ENCODE measurements at places on chromosomes 13 and 19.

DNA sequence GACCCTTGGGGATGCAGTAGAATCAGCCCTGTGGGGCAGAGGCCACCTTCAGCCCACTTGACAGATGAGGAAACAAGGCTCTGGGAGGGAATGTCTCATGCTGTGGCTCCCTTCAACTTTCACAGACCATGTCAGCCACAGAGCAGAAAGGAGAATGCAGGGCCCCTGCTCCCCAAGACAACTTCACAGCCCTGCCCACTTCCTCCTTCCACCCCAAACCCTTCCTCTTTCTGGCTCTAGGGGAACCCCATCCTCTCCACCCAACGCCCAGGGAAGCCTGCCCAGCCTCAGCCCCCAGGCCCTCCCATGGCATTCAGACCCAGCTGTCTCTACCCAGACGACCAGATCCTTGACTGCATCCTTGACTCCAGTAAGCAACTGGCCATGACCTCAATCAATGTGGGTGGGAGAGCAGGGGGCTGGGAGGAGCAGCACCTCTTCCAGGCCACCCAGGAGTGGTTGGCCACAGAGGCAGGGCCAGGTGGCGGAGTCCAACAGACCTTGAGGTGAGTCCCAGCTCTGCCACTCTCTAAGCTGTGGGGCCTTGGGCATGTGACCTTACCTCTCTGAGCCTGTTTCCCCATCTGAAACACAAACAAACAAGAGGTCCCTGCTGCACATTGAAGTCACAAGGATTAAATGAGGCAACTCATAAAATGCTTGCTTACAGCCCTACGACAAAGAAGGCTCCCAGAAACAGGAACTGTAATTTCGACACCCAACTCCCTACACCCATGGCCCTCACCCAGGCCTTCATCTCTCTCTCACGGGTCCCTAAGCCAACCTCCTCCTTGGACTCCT is 15.8 kb downstream of the DEDD2 start:
- peak; percentile 97 for DNase-seq

- no peak for DNase-seq
Observed at GRCh38 chr19:38793177-38793576, 4.2 kb downstream of the LGALS7B start.

DNA sequence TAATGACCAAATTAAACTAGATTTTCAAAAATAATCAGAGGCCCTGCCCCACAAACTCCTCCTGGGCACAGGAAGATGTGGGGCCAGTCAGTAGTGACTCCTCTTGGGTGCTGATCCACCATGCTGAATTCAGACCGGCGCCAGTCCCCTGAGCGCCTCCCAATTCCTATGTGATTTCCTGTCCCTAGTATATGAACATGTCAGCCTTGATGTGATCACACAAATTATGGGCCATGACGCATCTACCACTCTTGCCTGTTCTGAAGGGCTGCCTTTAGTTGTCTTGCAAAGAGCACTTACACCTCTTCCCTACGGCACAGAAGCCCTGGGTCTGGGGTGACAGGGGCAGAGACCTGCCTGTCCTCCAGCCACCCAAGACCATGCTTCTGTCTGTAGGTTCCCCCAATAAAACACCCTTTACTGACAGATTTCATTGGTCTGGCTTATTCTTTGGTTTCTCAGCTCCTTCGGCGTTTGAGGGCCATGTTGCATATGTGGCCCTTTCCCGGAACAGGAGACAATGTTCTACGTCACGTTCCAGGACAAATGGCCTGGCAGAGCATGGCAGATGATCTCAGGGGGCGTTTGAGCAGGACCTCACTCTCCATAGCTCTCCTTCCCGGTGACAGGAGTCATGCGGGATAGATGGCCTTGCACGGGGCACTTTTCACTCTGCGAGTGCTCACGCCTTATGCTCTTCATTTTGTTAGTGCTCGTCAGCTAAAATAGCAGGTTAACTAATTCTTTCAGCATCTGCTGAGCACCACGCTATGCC is 5.6 kb upstream of the ATP11A start:
- DNase-seq: no peak

GRCh38 chr19:2523630-2524311 is 47.8 kb downstream of the GADD45B start:
- DNase-seq: no peak

- DNase-seq: no peak
Observed at GRCh38 chr19:13070425-13071140, 32.1 kb downstream of the LYL1 start.

DNA sequence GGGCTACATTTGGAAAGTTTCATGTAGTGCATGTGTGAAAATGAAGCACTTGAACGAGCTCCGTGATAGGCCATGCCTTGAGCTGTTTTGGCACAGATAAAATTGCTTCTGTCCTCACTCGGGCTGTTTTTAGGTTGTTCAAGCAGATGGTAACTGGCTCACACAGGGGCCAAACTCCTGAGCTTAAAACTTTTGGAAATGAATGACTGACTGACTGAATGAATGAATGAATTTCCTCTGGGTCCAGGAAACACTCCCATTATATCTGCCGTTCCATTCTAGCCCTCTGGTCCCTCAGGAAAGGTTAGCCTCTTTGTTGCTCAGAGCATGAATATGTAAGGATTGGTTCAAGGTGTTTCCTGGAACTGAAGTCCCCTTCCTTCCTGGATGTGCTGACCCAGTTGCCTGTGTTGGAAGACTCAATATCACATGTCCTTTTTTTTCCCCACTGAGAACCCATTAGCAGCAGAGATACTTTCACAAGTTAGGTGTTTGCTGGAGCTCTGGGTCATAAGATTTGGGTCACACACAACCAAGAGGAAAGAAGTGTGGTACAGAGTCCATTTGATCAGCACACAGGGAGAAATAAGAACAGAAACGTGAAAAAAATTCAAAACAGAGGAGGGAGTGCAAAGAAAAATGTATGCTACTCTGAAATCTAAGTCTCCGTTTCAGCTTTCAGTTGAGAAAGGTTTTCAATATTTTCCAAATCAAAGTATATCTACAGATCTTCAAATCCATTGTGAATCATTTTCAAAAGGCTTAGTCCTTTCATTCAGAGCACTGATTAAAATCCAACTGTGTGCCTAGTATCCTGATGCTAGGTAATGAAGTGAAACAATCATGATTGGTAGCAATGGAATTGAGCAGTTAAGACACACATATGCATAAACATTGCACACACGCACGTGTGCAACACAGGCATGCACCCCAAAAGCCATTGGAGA is 18.9 kb downstream of the MBNL2 start:
- no peak for DNase-seq

DNA sequence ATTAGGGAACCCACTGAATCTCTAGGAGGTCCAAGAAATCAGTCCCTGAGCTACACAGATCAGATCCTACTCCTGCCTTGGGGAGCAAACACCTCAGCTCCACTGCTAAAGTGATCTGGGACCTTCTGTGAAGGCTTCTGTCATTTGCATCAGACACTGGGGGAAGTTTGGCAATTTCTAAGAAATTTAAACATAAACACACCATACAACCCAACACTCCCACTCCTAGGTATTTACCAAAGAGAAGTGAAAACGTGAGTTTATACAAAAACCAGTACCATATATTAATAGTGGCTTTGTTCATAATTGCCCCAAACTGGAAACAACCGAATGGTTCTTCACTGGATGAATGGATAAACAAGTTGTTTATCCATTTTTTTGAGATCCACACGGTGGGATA is 7.3 kb upstream of the TYROBP start:
- peak; percentile 69 for DNase-seq

- DNase-seq: no peak
Observed at GRCh38 chr13:74629985-74630384, 495.8 kb upstream of the KLF12 start.

DNA sequence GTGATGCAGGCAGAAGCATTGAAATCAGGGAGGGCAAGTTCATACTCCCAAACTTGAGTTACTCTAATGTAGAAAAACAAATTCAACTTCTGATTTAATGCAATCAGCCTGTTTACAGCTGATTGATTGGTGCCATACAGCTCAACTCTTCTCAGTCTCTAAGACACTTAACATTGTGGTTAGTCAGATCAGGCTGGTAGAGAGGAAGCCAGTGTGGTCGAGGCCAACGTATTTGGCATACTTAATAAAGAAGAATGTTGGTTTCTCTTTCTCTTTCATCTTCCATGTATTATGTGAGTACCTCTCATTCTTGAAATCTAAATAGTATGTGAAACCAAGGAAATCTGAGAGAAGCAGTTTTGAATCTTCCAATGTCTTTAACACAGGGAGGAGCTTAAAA is 255.0 kb upstream of the SLITRK1 start:
- DNase-seq: peak; percentile 33

DNA sequence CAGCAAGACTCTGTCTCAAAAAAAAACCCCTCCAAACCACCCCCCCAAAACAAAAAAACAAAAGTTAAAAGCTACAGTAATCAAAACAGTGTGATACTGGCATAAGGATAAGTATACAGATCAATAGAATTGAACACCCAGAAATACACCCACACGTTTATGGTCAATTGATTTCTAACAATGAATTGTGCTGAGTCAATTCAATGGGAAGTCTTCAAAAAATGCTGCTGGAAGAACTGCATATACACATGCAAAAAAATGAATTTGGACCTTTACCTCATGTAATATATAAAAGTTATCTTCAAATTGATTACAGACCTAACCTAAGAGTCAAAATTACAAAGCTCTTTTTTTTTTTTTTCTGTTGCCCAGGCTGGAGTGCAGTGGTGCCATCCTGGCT is 19.8 kb upstream of the NAPA start:
- no peak for DNase-seq

DNA sequence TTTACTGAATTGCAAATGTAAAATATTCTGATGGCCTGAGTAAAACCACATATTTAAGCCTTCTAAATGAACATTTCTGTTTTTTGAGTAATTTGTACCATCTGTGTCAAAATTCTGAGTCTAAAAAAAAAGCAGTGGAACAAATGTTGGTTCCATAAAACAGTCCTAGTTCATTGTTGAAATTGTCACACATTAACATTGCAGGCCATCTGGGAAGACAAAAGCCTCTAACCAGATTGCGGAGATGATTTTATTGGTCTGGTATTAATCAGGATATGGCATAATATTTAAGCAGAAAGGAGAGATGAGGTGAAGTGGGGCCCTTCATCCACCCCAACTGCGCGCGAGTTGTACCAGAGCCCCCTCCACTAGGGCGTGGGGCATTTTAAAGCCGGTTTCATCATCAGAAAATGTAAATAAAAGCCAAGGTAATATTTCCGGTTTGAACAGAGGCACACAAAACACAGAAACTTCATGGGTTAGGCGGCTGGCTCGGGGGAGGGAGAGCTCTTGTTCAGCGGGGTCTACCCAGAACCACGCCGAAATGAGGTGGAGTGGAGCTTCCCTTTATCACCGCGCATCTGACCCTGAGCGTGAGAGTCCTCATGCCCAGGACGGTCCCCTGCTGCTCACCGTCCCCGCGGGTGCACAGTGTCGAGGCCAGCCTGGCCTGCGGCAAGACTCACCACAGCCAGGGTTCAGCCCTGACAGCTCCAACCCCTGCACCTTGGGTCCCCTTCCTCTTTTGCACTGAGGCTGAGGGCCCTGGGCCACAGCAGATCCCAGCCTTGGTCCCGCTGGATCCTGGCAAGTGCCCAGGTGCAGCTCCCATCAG is 169.2 kb downstream of the URI1 start:
- no peak for DNase-seq

DNA sequence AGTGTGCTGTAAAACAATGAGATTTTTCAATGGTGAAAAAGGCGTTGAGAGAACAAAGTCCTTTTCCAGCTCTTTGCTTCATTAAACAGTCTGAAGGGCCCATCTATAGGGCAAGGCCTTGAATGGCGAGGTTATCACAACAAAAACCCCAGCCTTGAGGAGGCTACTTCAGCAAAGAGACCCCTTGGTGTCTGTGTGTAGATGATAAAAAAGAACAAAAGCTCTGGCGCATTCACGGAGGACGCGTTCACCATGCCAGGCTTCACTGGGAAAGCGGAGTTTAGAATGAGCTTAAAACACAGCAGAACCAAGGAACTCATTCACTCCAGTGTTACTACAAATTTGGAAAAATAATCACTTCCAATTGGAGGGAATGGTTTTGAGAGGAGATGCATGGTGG is 530.0 kb upstream of the ARGLU1 start:
- DNase-seq: no peak

GRCh38 chr13:45064889-45065288 is 55.4 kb upstream of the GTF2F2 start:
- no peak for DNase-seq

DNA sequence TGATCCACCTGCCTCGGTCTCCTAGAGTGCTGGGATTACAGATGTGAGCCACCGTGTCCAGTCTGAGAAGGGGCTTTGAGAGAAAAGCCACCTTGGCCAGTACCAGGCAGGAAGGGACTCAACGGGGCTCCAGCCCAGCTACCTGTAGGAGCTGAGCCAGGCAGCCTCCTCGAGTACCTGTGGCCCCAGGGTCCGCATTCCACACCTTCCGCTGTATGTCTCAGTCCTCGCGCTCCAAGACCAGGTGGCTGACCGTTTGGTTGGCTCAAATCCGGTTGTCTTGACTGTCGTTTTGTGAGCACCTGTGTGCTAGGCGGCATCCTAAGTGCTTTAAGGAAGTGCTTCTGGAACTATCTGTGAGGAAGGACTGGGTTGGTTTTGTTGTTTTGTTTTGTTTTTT is 16.2 kb downstream of the MARK4 start:
- no peak for DNase-seq

GRCh38 chr19:31334101-31334848 is 15.0 kb downstream of the TSHZ3 start:
- DNase-seq: no peak
